ENCODE measurements at places on chromosomes 6 and 20. TPM values are rescaled to one million over a fixed set of nuclear protein-coding genes. Genes with fewer than 3 reads are reported as not detected.

DNA sequence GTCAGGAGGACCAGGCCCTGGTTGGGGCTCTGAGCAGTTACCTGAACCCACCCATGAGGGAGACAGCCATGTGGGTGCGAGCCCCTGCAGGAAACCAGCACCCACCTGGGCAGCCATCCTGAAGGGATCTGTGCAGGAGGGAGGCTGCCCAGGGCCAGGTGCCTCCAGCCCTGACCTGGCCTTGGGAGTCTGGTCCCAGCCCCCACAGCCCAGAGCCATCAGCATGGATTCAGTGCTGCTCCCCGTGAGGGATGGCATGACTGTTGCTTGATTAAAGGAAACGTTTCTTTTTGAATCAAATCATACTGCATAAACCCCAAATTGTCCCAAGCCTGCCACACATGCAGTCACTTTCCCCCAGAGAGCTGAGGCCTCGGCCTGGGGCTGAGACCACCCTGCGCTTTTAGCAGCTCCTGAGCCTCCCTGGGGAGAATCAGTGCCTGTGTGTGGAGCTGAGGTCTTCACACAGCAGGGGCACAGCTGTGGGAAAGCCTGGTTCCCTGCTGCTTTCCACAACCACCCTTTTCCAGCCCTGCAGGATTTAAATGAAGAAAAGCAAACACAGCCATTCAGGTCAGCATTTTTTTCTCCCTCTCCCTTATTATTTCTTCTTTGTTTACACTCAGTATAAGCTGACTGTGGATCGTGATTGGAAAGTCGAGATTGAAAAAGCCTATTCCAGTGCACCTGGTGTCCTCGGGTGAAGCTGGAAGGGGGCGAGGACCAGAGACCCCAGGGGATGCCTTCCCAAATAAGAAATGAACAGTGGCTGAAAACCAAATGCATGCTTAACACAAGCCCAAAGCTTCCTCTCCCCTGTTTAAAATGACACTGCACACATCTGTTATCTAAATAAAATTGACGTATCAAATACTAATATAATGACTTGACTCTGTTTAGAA is 283.9 kb downstream of the SMOC2 start:
- DNase-seq: peak; percentile 55

GRCh38 chr6:22764496-22764895 is 195.1 kb downstream of the HDGFL1 start:
- DNase-seq: no peak

- no peak for DNase-seq
These were observed 11.5 kb downstream of the SDC4 start for GRCh38 chr20:45336530-45337366.

GRCh38 chr6:144065213-144065660 is 30.1 kb downstream of the SF3B5 start:
- DNase-seq: no peak

DNA sequence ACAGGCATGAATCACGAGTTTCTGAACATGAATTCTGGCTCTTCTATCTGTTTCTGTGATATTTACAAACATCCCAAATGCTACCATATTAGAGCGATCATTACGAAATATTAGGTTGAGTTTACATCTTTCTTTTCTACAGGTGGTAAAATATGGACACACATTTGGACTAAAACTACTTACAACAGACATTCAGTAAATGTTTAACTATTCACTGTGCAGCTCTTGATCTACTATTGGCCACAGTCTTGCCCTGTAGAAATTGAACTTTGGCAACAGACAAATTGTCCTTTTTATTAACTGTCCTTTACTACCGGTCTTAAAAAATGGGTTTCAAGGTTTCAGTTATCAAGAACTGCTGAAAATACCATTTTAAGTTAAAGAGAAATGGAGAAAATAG is 26.5 kb upstream of the MTRF1L start:
- no peak for DNase-seq

DNA sequence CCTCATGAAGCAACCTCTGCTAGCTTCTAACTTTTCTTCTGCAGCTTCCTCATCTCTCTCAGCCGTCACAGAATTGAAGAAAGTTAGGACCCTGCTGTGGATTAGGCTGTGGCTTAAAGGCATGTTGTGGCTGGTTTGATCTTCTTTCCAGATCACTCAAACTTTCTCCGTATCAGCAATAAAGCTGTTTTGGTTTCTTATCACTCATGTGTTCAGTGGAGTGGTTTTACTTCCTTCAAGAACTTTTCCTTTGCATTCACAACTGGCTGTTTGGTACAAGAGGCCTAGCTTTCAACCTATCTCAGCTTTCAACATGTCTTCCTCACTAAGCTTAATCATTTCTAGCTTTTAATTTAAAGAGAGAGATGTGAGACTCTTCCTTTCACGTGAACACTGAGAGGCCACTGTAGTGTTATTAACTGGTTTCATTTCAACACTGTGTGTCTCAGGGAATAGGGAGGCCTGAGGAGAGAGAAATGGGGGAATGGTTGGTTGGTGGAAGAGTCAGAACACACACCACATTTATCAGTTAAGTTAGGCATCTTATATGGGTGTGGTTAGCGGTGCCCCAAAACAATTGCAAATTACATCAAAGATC is 17.2 kb downstream of the ZSCAN23 start:
- no peak for DNase-seq

GRCh38 chr6:135291288-135292076 is 110.4 kb downstream of the MYB start:
- no peak for DNase-seq

GRCh38 chr6:157706883-157707282 is 116.2 kb upstream of the SNX9 start:
- no peak for DNase-seq

The HTR1E gene
- polyA plus RNA-seq: 1.1 TPM

DNA sequence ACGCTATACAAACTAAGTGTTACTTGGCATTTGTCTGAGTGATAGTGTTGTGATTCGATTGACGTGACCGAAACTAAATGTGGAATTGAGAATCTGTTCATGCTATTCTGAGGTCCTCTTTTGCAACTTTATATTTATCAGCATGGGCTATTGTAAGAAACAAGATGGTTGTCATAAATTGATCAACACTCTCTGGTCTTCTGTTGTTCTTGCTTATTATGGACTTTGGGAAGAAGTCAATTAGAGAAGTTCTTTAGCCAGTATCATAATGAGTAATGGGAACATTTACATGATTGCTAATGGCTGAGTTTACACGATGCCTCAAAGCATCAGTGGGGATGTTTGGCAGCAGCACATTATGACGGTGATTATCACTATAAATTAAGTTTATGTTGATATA is 195.0 kb downstream of the CD83 start:
- DNase-seq: no peak

The UNC5CL gene
- polyA plus RNA-seq: 0.93 TPM

- DNase-seq: no peak
These were observed 37.0 kb upstream of the ECI2 start for GRCh38 chr6:4172368-4172767.

DNA sequence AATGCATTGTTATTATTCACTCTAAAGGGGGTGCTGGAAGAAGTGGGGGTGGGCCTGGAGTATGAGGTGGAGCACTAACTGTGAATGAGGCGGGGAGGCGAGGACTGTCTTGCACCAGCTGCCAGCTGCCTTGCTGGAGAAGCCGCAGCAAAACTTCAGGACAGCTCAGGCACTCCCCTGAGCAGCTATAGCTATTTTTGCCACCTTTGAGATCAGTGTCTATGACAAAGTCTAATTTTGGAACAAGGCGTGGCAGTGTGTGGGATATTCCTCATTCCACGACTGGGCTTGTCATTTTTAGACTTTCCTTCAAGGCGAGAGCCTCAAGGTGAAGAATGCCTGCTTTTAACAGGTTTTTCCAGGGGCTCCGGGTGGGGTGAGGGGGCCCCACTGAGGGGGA is 143.8 kb downstream of the DOK5 start:
- DNase-seq: no peak

GRCh38 chr6:82988930-82989351 is 76.7 kb downstream of the UBE3D start:
- no peak for DNase-seq

The NAPB gene
- 60.1 TPM for polyA plus RNA-seq

The SLC17A9 gene
- polyA plus RNA-seq: 0.20 TPM

The LRRC73 gene
- 6.2 TPM for polyA plus RNA-seq

DNA sequence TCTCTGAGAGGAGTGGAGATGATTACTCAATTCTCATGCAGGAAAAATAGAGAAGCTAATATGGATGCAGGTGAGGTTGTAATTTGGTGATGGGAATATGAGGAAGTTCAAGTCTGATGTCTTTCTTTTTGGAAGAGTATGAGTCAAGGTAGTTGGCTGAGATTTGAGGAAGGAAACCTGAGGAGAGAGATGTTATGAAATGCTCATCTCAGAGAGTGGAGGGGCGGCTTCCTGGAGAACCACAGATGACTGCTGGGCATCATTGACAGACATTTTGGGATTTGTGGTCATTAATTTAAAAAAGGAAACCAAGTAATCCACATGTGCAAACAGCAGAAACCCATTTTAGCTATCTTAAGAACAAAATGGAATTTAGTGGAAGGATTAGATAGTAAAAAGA is 72.5 kb upstream of the UST start:
- DNase-seq: no peak

DNA sequence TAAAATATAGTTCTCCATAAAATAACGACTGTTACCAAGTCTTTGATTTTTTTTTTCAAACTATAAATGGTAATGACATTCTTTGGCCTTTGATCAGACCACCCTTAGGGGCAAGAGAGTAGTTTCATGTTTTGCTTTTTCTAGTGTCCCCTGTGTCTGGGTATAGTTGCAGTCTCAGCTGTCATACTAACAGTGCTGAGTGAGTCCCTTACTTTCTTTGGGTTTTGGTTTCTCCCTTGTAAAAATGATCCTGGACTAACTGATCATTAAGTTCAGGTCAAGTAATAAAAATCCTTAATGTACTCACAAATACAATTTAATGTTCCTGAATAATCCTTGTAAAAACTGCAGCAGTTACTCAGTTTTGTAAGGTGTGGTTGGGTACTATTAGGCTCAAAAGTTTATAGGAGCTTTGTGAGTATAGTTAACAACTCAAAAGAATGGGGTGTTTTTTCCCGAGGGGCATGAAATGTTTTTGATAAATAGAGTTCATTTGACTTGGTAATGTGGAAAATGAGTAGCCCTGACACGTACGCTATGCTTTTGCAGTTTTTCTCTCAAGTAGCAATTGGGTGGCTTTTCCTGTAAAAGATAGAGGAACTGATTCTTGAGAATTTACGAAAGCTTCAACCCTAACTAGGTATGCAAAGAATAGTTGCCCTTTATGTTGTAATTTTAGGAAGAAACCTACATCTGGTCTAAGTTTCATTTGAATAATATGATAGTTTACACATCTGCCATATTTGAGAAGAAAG is 6.2 kb downstream of the PTPN1 start:
- no peak for DNase-seq

DNA sequence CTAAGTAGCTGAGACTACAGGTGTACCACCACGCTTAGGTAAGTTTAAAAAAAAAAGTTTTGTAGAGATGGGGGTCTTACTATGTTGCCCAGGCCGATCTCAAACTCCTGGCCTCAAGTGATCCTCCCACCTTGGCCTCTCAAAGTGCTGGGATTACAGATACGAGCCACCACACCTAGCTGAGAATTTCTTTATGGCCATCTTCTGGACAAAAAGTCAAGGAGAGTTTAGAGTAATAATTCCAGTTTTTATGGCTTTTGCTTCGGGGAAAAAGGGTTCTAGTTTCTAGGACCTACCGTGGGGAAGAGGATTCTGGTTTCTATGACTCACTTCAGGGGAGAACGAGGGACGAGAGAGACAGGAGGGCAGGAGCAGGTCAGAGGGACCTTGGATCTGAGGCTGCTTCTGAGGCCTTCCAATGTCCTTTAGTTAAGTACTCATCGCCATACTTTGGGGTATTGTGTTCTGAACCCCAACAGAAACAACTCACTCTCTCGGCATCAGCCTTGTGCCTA is 69.3 kb upstream of the IER3 start:
- DNase-seq: no peak

The SAMD5 gene
- polyA plus RNA-seq: 0.17 TPM

The XRN2 gene
- 38.3 TPM for polyA plus RNA-seq

All from brain (organoid and tissue), 16 donors.